ENCODE measurements at places on chromosomes 6 and 20.

DNA sequence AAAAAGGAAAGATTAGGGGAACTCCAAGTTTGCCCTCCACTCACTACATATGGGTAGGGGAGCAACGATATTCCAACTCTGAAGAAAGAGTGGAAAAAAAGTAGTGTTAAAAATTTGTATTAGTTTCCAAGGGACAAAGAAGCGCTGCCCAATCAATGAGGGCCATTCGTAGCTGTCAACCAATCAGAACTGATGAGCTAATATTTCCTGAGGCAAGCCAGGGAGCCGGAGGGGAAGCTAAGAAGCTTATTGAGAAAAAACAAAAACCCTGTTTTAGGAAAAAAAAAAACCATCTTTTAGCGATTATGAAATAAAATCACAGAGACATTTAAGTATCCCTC, 59.5 kb downstream of the TRIM38 start:
- no peak for DNase-seq

DNA sequence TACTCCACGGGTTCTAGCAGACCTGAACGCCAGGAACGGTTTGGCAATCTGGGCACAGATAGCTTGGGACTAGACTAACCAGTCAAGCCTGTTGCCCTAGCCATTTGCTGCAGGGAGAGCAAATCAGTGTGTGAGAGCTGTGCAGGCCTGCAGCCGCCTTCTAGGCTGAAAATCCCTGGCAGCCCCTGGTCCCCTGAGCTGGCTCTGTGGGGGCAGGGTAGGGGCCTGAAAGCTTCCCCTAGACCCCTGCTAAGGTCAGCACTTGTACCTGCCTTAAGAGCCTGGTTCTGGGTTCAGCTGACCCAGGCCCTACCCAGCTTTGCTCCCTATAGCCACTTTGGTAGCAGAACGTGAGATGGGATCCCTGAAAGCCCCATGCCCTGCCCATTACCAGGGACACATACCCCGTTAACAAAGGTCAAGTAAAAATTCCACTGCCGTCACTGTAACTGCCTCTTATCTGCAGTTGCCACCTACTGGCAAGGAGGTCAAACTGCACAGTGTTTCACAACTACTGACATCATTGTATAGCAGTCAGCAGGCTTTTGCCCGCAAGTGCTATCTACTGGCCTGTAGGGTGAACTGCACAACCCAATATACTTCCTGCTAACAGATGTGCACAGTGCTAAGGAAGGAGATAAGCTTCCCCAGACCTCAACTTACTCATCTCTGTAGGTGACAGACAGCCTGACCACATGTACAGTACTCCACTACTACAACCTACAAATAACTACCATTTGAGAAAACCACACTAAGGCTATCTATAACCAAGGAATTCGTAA, 95.1 kb upstream of the OLIG3 start:
- DNase-seq: peak; percentile 22

GRCh38 chr6:10557913-10558312, 36.8 kb downstream of the GCNT2 start:
- no peak for DNase-seq

- no peak for DNase-seq
These were observed 223.3 kb upstream of the ZNF217 start for GRCh38 chr20:53816872-53817398.

GRCh38 chr6:64482631-64483030, 847.0 kb downstream of the PHF3 start:
- no peak for DNase-seq

- peak; percentile 41 for DNase-seq
These were observed 102.4 kb upstream of the SUPT3H start for GRCh38 chr6:45479834-45480751.

All from KG1 (cell line).